ENCODE measurements at places on chromosomes 6 and 20.

- no peaks in the 10 kb centered on the region for H3K36me3 ChIP-seq
- DNase-seq, result no peak
- H3K4me3 ChIP-seq, result no peak overlapping the region
- peaks cover 7% of the 10 kb centered on the region for H3K4me1 ChIP-seq
- H3K27ac ChIP-seq, result no peak overlapping the region
Observed at GRCh38 chr6:131130554-131130940, 4.7 kb upstream of the AKAP7 start.

DNA sequence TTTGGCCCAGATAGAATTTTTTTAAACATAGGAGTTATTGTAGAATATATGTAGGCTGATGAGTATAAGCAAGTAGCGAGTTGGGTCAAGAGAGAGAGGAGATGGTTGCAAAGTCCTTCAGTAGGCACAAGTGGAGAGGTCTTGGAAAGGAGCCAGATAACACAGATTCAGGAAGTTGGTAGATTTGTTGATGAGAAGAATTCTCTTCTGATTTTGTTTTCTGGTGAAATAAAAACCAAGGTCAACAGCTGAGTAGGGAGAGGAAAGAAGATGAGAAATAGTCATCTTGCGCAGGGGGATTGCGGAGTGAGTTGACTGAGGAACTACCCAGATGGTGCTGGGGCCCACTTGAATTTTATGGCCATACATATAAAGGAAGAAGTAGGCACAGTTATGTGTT lies 17.4 kb upstream of the CD83 start:
- no peaks in the 10 kb centered on the region for H3K27me3 ChIP-seq
- DNase-seq, result no peak
- H3K4me3 ChIP-seq, result no peak overlapping the region
- no peaks in the 10 kb centered on the region for H3K36me3 ChIP-seq
- H3K4me1 ChIP-seq, result no peaks in the 10 kb centered on the region

GRCh38 chr20:16622501-16622900 lies 49.3 kb upstream of the KIF16B start:
- DNase-seq, result no peak
- no peaks in the 10 kb centered on the region for H3K36me3 ChIP-seq
- no peaks in the 10 kb centered on the region for H3K4me1 ChIP-seq
- H3K27me3 ChIP-seq, result no peaks in the 10 kb centered on the region
- no peak overlapping the region for H3K4me3 ChIP-seq
- no peak overlapping the region for H3K27ac ChIP-seq

GRCh38 chr6:39102821-39103136 lies 12.2 kb downstream of the SAYSD1 start:
- no peak overlapping the region for H3K27ac ChIP-seq
- H3K4me1 ChIP-seq, result peaks cover 7% of the 10 kb centered on the region
- peaks cover 6% of the 10 kb centered on the region for H3K36me3 ChIP-seq
- H3K4me3 ChIP-seq, result no peak overlapping the region

DNA sequence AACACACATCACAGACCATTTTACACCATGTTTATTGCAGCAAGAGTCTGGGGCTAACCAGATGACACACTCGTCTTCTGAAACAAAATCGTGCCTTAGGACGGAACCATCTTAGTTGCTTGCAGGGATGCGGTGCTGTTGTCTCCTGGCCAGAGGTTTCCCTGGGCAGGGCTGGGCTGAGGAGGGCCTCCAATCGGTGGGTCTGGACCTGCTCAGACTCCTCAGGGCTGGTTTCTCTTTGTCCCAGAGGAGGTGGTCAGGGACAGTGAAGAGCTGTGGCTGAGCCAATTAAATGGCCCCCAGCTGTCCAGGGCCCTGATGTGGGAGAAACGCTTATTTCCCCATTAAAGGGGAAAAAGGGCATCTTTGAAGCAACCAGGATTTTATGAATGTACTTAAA lies 117.6 kb downstream of the SLC24A3 start:
- no peak for DNase-seq
- no peak overlapping the region for H3K4me3 ChIP-seq
- H3K4me1 ChIP-seq, result peaks cover 10% of the 10 kb centered on the region
- H3K27me3 ChIP-seq, result no peaks in the 10 kb centered on the region
- no peak overlapping the region for H3K27ac ChIP-seq
- H3K36me3 ChIP-seq, result no peaks in the 10 kb centered on the region

DNA sequence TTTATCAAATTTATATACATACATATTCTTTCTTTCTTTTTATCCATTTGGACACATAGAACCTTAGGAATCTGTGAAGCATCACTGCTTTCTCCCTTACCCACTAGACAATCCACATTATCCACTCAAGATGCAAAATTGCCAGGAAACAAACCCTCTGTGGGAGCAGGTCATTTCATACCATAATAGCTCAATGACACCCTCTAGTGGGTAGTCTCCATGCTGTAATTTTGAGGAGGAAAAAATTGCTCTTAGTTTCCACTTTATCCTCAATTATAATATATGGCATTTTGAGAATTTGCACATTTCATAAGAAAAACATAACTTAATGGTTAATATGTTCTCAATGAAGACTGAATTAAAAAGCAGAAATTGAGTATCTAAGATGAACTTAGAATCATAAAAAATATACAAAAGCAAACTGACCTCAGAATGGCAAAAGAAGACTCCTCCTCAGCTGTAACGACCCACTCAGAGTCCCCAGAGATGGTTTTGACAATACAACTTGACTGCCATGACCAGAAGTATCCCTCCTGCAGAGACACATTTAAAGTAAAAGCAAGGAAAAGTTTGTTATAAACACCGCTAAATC lies 164.1 kb downstream of the FRK start:
- no peak for DNase-seq
- H3K4me3 ChIP-seq, result no peak overlapping the region
- H3K27me3 ChIP-seq, result no peaks in the 10 kb centered on the region
- H3K27ac ChIP-seq, result no peak overlapping the region

- no peak for DNase-seq
- H3K27me3 ChIP-seq, result no peaks in the 10 kb centered on the region
- no peaks in the 10 kb centered on the region for H3K4me1 ChIP-seq
Observed at GRCh38 chr6:117463762-117464665, 18.5 kb upstream of the DCBLD1 start.

GRCh38 chr20:51008718-51009117 lies 14.2 kb downstream of the KCNG1 start:
- H3K4me1 ChIP-seq, result no peaks in the 10 kb centered on the region
- DNase-seq, result no peak
- no peak overlapping the region for H3K4me3 ChIP-seq
- no peaks in the 10 kb centered on the region for H3K27me3 ChIP-seq
- H3K27ac ChIP-seq, result no peak overlapping the region
- no peaks in the 10 kb centered on the region for H3K36me3 ChIP-seq

DNA sequence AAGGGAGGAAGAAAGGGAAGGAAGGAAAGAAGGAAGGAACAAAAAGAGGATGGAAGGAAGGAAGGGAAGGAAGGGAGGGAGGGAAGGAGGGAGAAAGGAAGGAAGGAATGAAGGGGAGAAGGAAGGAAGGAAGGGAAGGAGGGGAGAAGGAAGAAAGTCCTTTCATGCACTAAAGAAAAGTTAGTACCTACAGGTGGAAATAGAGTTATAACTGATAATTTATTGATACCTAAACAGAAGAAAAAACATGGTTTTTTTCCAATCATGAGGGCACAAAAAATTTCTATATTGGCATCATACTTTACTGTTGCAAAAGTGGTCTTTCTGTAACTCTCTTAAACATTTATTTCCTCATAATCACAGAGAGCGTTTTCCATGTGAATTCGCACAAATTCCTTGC lies 659.4 kb downstream of the MAFB start:
- no peak overlapping the region for H3K27ac ChIP-seq
- no peak overlapping the region for H3K4me3 ChIP-seq
- no peaks in the 10 kb centered on the region for H3K4me1 ChIP-seq
- H3K27me3 ChIP-seq, result no peaks in the 10 kb centered on the region
- H3K36me3 ChIP-seq, result no peaks in the 10 kb centered on the region

- H3K36me3 ChIP-seq, result no peaks in the 10 kb centered on the region
- no peak overlapping the region for H3K4me3 ChIP-seq
- H3K27me3 ChIP-seq, result no peaks in the 10 kb centered on the region
- DNase-seq, result no peak
Observed at GRCh38 chr6:109984410-109984809, 6.3 kb downstream of the GPR6 start.

DNA sequence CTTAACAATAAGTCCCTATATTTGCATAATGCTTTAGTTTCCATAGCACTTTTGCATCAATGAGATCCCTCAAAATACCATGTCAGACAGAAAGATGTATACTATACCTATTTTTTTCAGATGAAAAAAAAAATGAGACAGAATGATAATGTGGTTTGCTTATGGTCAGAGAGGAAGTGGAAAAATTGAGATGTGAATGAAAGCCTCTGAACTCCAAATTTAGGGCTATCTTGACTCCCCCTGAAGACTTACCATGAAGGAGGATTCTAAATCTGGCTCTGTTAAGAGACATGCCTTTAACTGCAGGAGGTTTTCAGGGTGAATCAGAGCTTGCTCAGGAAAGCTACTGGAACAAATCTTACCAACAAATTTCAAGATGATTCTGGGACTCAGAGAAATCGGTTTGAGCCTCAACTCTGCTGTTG lies 176.2 kb downstream of the ISM1 start:
- H3K27me3 ChIP-seq, result no peaks in the 10 kb centered on the region
- no peak overlapping the region for H3K4me3 ChIP-seq
- no peaks in the 10 kb centered on the region for H3K36me3 ChIP-seq

DNA sequence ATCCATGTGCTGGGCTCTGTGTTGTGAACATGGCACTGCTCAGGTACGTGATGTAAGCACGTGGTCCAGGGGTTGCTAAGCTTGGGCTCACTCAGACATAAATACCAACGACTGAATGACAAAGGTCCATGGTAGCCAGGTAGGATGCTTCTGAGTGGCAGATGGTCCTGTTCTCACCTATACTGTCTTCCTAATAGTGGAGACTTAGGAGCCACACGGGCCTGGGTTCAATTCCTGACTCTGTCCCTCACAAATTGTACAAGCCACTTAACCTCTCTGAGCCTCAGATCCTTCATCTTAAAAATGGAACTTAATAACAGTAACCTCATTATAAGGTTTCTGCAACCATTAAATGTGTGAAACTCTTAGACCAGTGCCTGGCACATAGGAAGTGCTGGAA lies 6.8 kb downstream of the GCM2 start:
- no peaks in the 10 kb centered on the region for H3K36me3 ChIP-seq
- H3K4me3 ChIP-seq, result no peak overlapping the region
- no peaks in the 10 kb centered on the region for H3K27me3 ChIP-seq
- no peaks in the 10 kb centered on the region for H3K4me1 ChIP-seq

DNA sequence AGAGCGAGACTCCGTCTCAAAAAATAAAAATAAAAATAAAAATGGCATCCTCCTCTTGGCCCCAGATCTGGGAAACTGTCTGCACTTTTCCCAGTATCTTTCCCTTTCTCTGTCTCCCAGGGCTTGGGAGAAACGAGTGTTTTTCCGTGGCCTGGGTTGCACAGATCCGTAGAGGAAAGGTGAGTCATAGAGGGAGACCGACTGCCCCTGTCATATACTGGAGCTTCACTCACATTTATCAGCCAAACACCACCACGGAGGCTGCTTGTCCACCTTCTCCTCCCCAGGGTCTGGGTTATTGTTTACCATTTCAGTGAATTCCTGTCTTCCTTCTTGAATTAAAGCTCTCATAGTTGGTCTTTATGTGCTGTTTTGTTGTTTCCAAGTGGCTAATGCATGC lies 31.9 kb upstream of the EIF2S2 start:
- H3K36me3 ChIP-seq, result no peaks in the 10 kb centered on the region
- no peak overlapping the region for H3K27ac ChIP-seq
- H3K4me3 ChIP-seq, result no peak overlapping the region
- H3K27me3 ChIP-seq, result no peaks in the 10 kb centered on the region
- DNase-seq, result no peak

DNA sequence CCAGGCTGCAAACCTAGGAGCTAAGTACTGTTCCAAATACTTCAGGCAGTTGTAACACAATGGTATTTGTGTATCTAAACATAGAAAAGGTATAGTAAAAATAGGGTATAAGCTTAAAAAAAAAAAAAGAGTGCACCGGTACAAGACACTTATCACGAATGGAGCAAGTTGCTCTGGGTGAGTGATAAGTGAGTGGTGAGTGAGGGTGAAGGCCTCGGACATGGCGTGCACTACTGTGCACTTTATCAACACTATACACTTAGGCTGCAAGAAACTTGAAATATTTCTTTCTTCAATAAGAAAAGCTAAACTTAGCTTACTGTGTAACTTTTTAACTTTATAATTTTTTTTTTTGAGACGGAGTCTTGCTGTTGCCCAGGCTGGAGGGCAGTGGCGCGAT lies 159.5 kb upstream of the PDE10A start:
- H3K36me3 ChIP-seq, result no peaks in the 10 kb centered on the region
- H3K4me1 ChIP-seq, result no peaks in the 10 kb centered on the region
- DNase-seq, result no peak
- H3K27me3 ChIP-seq, result no peaks in the 10 kb centered on the region
- no peak overlapping the region for H3K27ac ChIP-seq

DNA sequence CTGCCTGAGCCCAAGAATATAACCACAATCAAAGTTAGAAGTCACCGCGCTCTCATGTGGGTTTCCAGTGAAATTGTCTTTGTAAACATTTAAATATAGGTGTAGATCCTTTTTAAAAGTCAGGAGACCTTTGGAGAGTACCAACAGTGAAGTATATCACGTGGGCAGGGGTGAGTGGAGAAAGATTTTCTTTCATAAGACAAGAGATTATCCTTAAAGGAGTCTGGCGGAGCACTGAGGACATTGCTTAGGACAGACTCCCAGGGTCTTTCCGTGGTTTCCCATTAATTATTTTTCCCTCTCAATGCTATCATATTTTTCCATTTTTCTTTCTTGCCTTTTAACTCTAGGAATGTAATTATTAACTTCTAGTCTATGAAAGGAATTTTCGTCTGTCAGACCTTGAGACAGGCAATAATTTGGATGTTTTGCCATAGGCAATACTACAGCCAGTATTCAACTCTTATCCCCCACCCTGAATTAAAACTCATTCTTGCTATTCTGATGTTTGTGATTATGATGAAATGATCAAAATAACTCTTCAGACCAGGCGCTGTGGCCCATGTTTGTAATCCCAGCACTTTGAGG lies 31.4 kb downstream of the DCBLD1 start:
- H3K36me3 ChIP-seq, result no peaks in the 10 kb centered on the region
- no peak overlapping the region for H3K4me3 ChIP-seq
- no peak overlapping the region for H3K27ac ChIP-seq
- H3K27me3 ChIP-seq, result no peaks in the 10 kb centered on the region
- H3K4me1 ChIP-seq, result peaks cover 10% of the 10 kb centered on the region

GRCh38 chr20:18984238-18985200 lies 170.9 kb downstream of the SCP2D1 start:
- H3K36me3 ChIP-seq, result no peaks in the 10 kb centered on the region
- H3K4me3 ChIP-seq, result no peak overlapping the region
- H3K27ac ChIP-seq, result no peak overlapping the region

- H3K27me3 ChIP-seq, result no peaks in the 10 kb centered on the region
- H3K27ac ChIP-seq, result peak within 1 kb of the TSS; percentile 71
- peak within 1 kb of the TSS; percentile 81 for H3K4me3 ChIP-seq
- H3K36me3 ChIP-seq, result no peaks in the 10 kb centered on the region
- H3K4me1 ChIP-seq, result peaks cover 23% of the 10 kb centered on the region
- no peak for DNase-seq
Observed at GRCh38 chr20:45911486-45912343, at the start of gene PLTP. PLTP (minus strand) TSS chr20:45912155; CDS start chr20:45911452, 703 bp downstream.

Data from thoracic aorta (tissue), 2 donors.